ENCODE measurements at places on chromosomes 11 and 22. TPM values are rescaled to one million over a fixed set of nuclear protein-coding genes. Genes with fewer than 3 reads are reported as not detected.

DNA sequence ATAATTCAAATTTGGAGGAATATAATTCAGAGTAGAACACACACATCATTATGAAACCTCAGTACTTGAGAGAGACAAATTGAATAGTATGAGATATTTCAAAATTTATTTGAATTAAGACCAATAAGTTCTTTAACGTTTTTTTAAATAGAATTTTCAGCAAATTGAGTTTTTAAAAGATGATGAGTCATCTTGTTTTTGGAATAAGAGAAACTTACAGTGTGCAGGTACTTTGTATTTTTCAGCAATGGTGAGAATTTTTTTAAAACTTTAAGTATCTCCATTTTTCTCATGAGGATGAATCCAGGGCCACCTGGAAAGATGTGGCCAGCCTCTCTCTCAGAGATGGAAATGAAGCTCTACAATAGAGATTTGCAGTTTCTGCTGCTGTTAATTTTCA lies 1015.0 kb upstream of the TENM4 start:
- no peak for DNase-seq

DNA sequence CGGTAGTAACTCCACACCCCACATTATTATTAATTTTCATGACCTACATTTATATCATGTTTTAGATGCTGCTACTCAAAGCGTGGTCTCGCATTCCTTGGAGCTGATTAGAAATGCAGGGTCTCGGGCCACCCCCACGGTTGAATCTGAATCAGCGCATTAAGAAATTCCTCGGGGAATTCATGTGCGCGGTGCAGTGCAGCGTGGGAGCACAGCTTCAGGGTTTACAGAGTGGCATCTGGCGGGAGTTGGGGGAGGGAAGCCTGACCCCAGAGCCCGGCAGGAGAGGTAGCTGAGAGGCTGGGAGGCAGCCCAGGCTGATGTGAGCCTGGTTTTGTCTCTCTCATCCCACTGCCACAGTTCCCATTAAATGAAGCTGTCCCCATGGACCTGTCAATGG lies 48.1 kb upstream of the DAGLA start:
- no peak for DNase-seq

DNA sequence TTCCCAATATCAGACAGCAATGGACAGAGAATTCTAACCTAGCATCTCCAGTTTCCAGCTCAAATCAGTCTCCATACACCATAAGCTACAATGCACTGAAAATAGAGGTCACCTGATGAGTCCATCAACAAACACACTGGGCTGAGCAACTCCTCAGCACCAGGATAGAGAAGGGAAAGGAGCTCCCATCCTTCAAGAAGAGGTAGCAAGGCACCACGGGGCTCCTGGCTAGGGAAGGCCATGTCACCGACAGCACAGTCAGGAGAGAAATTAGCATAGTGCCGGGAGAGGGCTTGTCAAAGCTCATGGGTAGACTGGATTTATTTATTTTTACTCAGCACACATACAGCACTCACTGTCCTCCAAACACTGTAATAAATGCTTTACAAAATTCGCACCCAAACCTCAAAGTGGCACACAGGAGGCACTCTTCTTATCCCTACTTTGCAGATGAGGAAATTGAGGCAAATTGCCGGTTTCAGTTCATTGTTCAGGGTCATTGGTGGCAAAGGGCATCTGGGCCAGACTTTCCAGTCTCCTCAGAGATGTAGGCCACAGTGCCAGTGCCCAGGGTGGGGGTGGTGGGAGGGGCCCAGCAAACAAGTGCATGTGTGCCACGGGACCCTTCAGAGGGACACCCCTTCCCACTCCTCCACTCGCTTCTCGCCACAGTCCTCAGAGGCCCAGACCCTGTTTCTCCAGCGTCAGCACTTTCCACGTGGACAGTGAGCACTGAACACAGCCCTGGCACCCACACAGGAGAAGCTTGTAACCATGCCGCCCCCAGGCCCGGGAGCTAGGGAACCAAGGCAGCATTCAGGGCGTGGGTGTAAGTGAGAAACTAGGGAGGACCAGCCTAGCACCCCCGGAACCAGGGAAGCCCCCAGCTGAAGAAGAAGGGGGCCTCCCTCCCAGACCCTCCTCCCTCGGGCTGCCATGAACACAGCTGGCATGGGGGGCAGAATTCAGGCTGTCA lies 1417.4 kb downstream of the TBC1D22A start:
- DNase-seq, result no peak

DNA sequence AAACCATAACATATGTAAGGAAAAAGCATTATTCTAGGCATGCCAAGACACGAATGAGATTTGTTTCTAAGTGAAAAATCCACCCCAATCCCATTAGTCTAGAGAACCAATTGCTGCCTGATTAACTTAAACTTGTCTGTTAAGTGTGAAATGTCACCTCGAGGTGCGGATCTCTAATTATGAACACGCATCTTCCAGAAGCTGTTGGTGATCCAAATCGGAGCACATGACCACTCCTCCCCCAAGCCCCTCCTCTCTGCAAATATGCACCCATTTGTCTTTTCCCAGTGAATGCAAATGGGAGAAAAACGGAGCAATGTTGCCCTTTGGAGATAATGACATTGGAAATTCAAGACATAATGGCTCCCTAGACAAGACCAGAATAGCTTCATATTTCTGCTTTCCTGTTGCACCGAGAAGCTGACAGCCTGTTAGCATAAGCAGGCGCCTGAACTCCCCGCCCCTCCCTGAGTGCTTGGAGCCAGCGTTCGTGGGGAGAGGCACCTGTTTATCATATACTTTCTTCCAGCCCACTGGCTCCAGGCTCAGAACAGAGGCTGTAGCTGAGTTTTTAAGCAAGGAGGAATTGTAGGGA lies 6.0 kb upstream of the FXYD6 start:
- no peak for DNase-seq

- DNase-seq, result no peak
Observed at GRCh38 chr11:64852804-64853509, 8.5 kb upstream of the CDC42BPG start.

DNA sequence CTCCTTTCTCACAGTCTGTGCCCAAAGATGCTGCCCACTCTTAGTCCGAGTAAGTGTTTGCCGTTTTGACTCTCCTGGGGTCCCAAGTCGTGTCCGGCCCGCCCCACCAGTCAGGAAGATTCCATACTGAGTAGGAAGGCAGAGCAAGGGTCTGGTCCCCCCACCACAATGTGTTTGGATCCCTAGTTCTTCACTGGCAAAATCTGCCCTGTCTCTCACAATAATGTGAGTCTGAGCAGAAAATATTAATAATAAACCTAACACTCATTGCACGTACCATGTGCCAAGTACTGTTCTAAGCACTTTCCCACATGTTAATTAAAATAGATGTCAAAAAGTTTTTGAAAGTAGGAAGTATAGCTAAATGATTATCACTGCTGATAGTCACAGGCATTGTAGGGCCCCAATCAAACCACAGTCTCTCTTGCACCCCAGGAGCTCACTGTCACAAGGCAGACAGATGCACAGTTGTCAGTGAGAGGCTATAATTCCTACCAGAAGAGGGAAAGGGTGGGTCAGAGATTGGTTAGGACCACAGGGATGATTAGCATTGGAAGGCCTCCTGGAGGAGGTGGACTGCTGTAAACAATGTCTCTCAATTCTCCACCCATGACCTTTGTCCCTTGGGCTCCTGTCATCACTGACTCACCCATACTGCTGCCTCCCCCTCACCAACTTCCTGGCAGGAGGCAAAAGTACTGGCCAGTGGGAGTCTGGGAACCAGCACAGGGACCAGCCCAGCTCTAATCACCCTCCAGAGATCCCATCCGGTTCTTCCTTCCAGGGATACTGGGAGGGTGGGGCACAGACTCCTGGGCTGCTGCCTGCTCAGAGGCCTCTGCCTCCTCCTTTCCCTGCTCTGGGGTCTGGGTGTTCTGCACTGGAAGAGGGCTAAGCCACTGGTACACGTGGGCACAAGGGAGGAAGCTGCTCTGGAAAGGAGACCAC lies 1.0 kb upstream of the POLD4 start:
- peak; percentile 97 for DNase-seq

GRCh38 chr11:33089776-33090175 lies 50.4 kb downstream of the TCP11L1 start:
- DNase-seq, result peak; percentile 46

- no peak for DNase-seq
Observed at GRCh38 chr11:118111019-118111743, 24.4 kb upstream of the SMIM35 start.

- DNase-seq, result peak; percentile 60
Observed at GRCh38 chr22:42294034-42294985, 23.9 kb upstream of the TCF20 start.

GRCh38 chr11:67273260-67273990 lies 7.2 kb downstream of the GRK2 start:
- DNase-seq, result no peak

- no peak for DNase-seq
Observed at GRCh38 chr11:26323837-26324236, 8.1 kb upstream of the ANO3 start.

DNA sequence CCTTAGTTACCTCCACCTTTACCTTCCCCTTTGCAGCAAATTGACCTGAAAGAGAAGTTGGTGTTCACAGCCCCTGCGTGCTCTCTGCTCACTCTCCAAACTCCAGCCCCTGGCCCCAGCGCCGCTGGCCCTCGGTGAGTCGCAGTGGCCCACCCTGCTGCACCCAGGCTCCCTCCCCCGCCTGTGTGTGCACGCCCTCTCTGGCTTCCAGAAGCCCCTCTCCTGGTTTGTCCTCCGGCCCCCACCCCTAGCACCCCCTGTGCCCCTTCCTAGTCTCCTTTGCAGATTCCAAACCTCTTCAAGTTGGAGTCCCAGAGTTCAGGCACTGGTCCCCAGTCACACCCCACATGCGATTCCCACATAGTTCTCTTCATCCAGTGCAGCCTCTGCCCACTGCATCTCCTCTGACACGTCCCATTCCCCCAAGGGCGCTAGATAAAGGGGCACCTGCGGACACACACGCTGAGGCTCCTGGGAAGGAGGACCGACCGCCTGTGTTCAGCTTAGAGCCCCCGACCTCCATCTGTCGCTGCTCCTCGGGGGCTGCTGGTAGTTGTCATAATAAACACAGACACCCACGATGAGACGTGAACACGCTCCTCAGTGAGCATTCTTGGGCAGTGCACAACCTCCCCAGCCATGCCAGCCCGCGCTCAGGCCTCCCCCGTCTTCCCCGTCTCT lies 1.5 kb upstream of the PHRF1 start:
- peak; percentile 65 for DNase-seq

DNA sequence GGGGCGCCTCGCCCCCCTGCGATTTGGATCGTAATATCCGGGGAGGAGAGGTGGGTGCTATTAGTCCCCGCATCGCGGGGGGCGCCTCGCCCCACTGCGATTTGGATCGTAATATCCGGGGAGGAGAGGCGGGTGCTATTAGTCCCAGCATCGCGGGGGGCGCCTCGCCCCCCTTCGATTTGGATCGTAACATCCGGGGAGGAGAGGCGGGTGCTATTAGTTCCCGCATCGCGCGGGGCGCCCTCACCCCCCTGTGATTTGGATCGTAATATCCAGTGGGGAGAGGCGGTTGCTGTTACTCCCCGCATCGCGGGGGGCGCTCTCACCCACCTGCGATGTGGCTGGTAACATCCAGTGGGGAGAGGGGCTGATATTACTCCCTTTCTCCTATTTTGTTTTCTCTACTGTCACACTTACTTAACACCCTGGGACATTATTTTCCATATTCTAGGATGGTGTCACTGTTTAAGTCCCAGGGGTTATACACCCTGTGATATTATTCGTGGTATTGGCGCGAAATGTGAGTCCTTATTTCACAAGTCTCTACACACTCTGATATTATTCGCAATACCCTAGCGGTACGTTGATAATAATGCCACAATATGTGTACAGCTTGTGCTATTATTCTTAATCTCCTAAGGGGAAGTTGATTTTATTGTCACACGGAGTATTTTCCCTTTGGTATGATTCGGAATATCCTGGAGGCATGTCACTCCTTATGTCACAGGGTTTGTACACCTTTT lies 57.8 kb upstream of the ALDH3B2 start:
- DNase-seq, result peak; percentile 7

GRCh38 chr22:31925056-31925455 lies 19.3 kb upstream of the YWHAH start:
- no peak for DNase-seq

GRCh38 chr22:28779833-28780232 lies 7.3 kb downstream of the CCDC117 start:
- no peak for DNase-seq

DNA sequence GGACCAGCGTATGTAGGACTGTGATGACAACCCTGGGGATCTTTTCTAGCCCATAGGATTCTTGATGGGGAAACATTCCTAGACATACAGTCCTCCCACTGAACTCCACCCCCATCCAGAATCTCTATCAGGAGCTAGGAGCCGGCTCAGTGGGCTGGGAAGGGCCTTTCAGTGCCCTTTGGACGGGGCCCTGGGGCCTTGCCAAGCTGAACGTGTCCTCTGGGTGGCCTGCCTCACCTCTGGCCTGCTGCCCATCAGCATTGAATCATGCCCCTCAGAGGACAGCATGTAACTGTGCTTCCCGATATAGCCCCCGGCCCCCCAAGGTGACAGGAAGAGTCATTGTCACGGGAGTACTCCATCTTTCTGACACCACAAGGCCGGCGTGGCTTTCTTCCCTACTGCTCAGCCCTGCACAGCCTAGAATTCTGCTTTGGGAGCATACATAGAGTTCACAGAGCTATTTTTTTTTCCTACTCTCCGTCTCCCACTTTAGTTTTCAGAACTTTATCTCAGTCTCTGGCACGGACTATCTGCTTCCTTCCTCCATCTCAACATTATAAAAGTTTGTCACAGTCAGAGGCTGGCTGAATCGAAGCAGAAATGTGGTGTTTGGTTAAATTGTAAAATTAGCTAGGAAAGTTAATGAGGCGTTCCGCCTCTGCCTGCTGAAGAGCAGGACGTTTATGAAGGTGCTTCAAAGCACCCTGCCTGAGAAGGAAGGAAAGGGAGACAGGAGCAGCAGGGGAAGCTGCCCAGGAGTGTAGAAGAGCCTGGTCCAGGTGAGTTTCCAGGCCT lies 111.9 kb downstream of the ZBTB16 start:
- no peak for DNase-seq

DNA sequence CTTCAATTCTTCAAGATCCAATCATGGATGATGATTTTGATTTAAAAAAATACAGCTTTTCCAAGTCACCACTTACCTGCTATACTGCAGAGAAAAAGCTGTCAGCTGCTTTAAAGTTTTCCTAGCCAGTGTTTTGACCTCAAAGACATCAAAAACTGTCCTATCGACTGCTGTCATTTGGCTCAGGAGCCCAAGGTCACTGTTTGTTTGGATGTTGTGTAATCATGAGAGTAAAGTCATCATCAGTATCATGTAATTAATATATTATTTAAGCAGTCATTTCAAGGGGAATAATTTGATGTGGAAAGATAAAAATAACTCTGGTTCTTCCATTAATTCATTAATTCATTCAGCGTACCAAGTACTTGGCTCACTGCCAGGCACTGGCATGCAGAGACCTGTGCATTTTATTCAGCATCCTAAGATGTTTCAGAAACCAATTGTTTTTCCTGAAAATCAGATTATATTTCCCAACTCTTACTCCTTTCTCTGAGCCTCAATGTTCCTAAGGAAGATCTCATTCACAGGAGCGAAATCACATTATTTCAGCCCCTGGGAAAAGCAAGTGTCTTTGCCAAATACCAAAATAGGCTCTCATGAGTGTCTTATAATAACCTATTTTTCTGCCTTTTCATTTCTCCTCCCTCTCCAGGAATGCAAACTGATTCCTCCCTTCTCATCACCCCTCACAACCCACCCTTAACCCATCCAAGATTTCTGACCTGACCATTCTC lies 59.9 kb downstream of the SLC1A2 start:
- DNase-seq, result no peak

- peak; percentile 16 for DNase-seq
Observed at GRCh38 chr22:49305214-49305965, 522.3 kb downstream of the BRD1 start.

The MUC5B gene
- not detected for polyA plus RNA-seq

The XKR3 gene
- not detected for polyA plus RNA-seq

The PRG2 gene
- polyA plus RNA-seq, result 2.6 TPM

The CCDC87 gene
- 0.39 TPM for polyA plus RNA-seq

The GLB1L2 gene
- polyA plus RNA-seq, result not detected

Measured in GM23248 (cell line).